Left lobe of liver (tissue), 2 donors: ENCODE measurements at places on chromosomes 4 and X. TPM values are rescaled to one million over a fixed set of nuclear protein-coding genes. Genes with fewer than 3 reads are reported as not detected.

Gene EFHC2
- total RNA-seq, result 0.10 TPM

Gene RGS12
- 29.3 TPM for total RNA-seq

Gene TBX22
- not detected for total RNA-seq

Gene CYLC1
- total RNA-seq, result not detected

Gene DMRTC1
- total RNA-seq, result not detected

Gene MGARP
- total RNA-seq, result 0.13 TPM

Gene STARD8
- total RNA-seq, result 10.6 TPM

Gene SPIN2A
- 0.28 TPM for total RNA-seq

Gene PLXNA3
- 4.5 TPM for total RNA-seq

Gene IL3RA
- 0.40 TPM for total RNA-seq

Gene GUF1
- total RNA-seq, result 13.2 TPM

Gene SPANXC
- total RNA-seq, result not detected
